ENCODE measurements at places on chromosomes 2 and 18. TPM values are rescaled to one million over a fixed set of nuclear protein-coding genes. Genes with fewer than 3 reads are reported as not detected.
A peak's percentile ranks its signal among the peaks of the same experiment; 100 is the strongest.

GRCh38 chr2:75596784-75597183 lies 36.0 kb upstream of the EVA1A start:
- H3K27ac ChIP-seq, result no peak overlapping the region
- DNase-seq, result no peak
- no peaks in the 10 kb centered on the region for H3K4me1 ChIP-seq
- no peaks in the 10 kb centered on the region for H3K36me3 ChIP-seq
- H3K4me3 ChIP-seq, result no peak overlapping the region
- H3K27me3 ChIP-seq, result peaks cover 28% of the 10 kb centered on the region

Gene MPP4
- polyA plus RNA-seq, result not detected

GRCh38 chr18:74294526-74294925 lies 2.8 kb upstream of the CYB5A start:
- DNase-seq, result no peak
- H3K36me3 ChIP-seq, result no peaks in the 10 kb centered on the region
- no peak overlapping the region for H3K27ac ChIP-seq

- no peak for DNase-seq
- H3K4me3 ChIP-seq, result no peak overlapping the region
- H3K27me3 ChIP-seq, result peaks cover 4% of the 10 kb centered on the region
- no peaks in the 10 kb centered on the region for H3K36me3 ChIP-seq
- H3K4me1 ChIP-seq, result no peaks in the 10 kb centered on the region
- H3K27ac ChIP-seq, result no peak overlapping the region
Observed at GRCh38 chr18:78713726-78714125, 265.9 kb upstream of the SALL3 start.

DNA sequence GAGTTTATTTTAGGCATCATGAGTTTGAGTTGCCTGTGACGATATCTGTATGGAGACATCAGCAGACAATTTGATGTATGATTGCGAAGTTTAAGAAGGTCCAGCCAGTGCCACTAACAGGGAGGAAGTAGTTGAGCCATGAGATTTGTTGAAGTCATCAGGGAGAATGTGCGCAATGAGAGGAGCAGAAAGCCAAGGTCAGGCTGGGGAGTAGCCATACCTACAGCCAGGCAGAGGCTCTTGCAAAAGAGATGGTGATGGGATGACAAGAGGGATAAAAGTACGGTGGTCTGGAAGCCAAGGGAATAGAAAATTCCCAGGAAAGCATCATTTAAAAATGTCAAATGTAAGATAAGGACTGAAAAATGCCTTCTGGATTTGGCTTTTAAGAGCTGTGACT lies 51.2 kb downstream of the LIMS1 start:
- no peaks in the 10 kb centered on the region for H3K27me3 ChIP-seq
- H3K36me3 ChIP-seq, result no peaks in the 10 kb centered on the region
- no peak overlapping the region for H3K27ac ChIP-seq

DNA sequence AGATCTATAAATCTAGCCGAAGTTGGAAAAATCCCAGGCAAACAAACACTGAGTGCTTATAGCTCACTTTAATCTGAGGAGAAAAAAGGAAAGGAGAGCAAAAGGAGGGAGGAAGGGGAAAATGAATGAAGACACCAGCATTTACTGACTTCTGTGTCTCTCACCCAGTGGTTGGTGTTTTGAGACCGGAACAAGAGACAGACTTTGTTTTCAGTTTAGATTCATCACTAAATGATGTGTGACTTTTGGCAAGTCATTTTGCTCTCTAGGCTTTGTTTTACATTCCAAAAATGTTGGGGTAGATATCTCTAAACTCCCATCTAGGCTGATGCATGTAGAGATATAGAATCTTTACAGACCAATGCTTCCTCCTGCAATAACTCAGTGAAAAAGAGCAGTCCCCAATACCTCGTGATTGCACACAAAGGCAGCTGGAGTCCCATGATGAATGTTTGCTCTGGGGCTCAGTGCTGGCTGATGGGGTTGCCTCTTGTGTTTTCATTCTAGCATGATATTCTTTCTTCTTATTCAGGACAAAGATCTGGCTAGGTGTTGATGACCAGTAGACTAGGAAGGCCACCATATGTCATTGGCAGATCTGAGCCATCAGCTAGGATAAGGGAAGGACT lies 51.4 kb downstream of the TRIB2 start:
- no peak for DNase-seq
- H3K36me3 ChIP-seq, result peaks cover 8% of the 10 kb centered on the region
- H3K4me1 ChIP-seq, result no peaks in the 10 kb centered on the region
- no peak overlapping the region for H3K27ac ChIP-seq
- no peak overlapping the region for H3K4me3 ChIP-seq

DNA sequence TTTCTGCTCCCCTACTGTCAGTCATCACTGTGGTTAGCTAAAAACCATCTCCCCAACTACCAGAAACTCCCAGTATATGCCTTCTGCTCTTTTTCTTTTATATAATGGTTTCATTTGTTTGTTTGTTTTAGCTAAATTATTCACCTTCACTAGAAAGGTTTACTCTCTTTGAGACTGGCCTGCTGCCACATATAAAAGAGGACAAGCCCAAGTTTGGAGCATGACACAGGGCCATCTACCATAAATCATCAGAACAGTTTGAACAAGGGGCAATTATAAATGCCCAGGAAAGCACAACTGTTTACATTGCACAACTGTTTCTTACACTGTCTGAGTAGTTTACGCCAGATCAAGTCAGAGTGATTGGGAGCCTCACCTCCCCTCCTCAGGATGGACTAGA lies 471.0 kb upstream of the PIK3C3 start:
- H3K27me3 ChIP-seq, result no peaks in the 10 kb centered on the region
- no peaks in the 10 kb centered on the region for H3K4me1 ChIP-seq
- H3K36me3 ChIP-seq, result no peaks in the 10 kb centered on the region
- no peak overlapping the region for H3K4me3 ChIP-seq
- DNase-seq, result no peak
- no peak overlapping the region for H3K27ac ChIP-seq

DNA sequence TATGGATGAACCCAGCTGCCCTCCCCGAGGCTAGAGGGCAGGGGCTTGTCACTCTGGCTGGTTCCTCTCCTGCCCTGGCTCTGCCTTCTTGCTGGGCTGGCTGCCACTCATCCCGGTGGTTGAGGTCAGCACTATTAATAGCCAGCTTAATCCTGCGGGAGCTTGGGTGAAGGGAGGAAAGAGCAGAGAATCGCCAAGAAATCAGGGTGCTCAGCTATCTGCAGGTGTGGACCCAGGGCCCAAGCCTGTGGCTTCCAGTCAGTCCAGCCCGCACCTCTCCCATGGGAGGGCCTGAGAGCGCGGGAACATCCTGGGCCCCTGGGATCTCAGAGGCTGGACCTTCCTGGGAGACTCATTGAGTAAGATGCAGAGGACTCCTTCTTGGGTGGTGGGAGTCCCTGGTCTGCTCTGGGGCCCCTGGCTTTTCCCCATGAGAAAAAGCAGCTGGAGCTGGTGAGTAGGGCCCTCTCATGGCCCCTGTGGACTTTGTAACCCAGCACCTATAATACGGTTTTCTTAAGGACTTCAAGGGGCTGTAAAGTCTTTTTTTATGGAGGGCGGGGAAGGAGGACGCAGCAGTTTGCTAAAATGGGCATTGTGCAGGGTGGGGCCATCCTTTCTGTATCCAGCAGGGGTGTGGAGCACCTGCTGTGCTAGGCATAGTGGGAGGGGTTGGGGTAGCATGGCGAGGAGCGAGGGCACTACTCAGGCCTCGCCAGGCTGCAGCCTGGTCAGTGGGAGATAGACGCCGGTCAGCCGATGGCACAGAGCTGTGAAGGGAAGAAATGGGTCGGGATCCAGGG lies 27.4 kb upstream of the CNNM3 start:
- no peaks in the 10 kb centered on the region for H3K36me3 ChIP-seq
- no peak overlapping the region for H3K4me3 ChIP-seq
- H3K27ac ChIP-seq, result no peak overlapping the region
- DNase-seq, result no peak
- H3K4me1 ChIP-seq, result peaks cover 14% of the 10 kb centered on the region

GRCh38 chr2:104213758-104214157 lies 640.2 kb upstream of the POU3F3 start:
- no peaks in the 10 kb centered on the region for H3K4me1 ChIP-seq
- no peak for DNase-seq
- no peaks in the 10 kb centered on the region for H3K27me3 ChIP-seq
- H3K4me3 ChIP-seq, result no peak overlapping the region
- no peaks in the 10 kb centered on the region for H3K36me3 ChIP-seq

GRCh38 chr2:12652723-12653122 lies 64.0 kb upstream of the TRIB2 start:
- DNase-seq, result no peak
- H3K4me1 ChIP-seq, result peaks cover 3% of the 10 kb centered on the region
- no peak overlapping the region for H3K4me3 ChIP-seq
- no peak overlapping the region for H3K27ac ChIP-seq
- H3K36me3 ChIP-seq, result peaks cover 5% of the 10 kb centered on the region

Gene ARHGAP25
- 111 TPM for polyA plus RNA-seq

GRCh38 chr18:10804126-10804525 lies 278.3 kb downstream of the NAPG start:
- H3K4me3 ChIP-seq, result no peak overlapping the region
- H3K27me3 ChIP-seq, result no peaks in the 10 kb centered on the region
- H3K27ac ChIP-seq, result no peak overlapping the region

DNA sequence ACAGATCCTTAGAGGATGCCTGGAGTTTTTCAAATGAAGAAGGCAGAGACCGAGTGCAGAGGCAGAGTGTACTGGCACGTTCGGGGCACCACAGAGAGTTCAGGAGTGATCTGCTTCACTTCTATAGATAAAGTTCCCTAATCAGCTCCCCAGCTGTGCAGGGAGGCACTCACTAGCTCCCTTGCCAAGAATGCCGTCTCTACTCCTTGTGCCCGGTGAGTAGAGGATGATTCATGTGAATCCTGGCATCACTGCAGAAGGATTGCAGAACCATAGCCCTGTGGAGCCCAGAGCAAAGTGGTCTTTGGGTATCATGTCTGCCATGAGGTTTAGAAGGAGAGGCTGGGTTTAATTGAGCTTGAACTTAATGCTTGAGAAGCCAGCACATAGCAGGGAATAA lies 510.1 kb upstream of the RAB6C start:
- H3K27me3 ChIP-seq, result peaks cover 10% of the 10 kb centered on the region
- H3K4me3 ChIP-seq, result no peak overlapping the region
- no peaks in the 10 kb centered on the region for H3K4me1 ChIP-seq
- DNase-seq, result no peak
- no peak overlapping the region for H3K27ac ChIP-seq

DNA sequence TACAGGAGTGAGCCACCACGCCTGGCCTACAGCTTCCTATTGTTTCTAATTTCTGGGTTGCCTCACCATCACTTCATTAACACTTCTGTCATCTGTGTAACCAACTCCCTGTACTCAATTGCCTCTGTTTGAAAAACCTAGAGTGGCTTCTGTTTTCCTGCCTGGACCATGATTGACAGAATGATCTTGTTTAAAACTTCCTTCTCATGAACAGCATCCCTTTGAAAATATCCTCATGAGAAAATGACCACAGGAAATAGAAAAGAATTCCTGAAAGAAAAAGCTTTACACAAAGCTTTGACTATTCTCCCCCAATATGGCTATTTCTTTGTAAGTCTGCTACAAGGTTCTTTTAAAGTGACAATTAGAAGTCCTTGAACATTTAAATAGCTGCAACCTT lies 672.3 kb downstream of the ARHGAP15 start:
- no peaks in the 10 kb centered on the region for H3K36me3 ChIP-seq
- H3K4me1 ChIP-seq, result no peaks in the 10 kb centered on the region
- no peaks in the 10 kb centered on the region for H3K27me3 ChIP-seq
- no peak overlapping the region for H3K4me3 ChIP-seq
- no peak overlapping the region for H3K27ac ChIP-seq

Gene HOXD12
- polyA plus RNA-seq, result not detected

DNA sequence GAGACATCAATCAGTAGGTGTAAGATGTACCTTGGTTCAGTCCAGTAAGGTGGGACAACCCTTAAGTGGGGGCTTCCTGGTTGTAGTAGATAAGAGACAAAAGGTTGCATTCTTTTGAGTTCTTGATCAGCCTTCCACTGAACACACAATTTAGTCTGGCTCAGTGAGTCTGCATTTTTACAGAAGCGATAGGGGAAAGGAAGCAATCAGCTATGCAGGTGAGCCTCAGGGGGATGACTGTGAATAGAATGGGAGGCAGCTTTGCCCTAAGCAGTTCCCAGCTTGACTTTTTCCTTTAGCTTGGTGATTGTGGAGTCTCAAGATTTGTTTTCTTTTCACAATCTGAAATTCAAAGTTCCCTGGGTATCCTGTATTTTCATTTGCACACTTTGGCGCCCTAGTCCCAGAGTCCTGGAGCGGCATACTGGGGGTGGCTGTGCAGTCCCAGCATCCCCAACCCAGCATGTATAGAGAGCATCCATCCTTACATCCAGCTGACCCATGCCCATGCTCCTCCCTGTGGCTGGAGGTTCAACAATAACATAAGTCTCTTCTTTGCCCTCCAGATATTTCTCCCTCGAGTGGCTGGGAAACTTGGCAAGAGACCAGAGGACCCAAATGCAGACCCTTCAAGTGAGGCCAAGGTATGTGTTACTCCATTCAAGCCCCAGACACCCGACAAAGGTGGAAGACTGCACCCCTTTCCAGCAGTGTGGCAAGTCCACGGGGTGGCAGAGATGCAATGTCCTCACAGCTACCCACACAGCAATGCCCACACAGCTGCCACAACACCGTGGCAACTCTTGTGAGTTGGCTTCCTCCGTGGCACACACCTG lies 20.1 kb upstream of the PRLH start:
- no peak overlapping the region for H3K4me3 ChIP-seq
- no peak for DNase-seq
- H3K27ac ChIP-seq, result no peak overlapping the region
- no peaks in the 10 kb centered on the region for H3K36me3 ChIP-seq

- no peak for DNase-seq
- H3K4me1 ChIP-seq, result no peaks in the 10 kb centered on the region
- H3K27ac ChIP-seq, result no peak overlapping the region
Observed at GRCh38 chr2:106624787-106625380, 137.7 kb downstream of the CD8B2 start.

Gene ERICH2
- polyA plus RNA-seq, result not detected

GRCh38 chr2:24435391-24436316 lies 55.4 kb upstream of the NCOA1 start:
- no peak for DNase-seq
- no peak overlapping the region for H3K4me3 ChIP-seq
- peak overlapping the region; percentile 17 for H3K27ac ChIP-seq
- H3K4me1 ChIP-seq, result no peaks in the 10 kb centered on the region
- no peaks in the 10 kb centered on the region for H3K27me3 ChIP-seq
- no peaks in the 10 kb centered on the region for H3K36me3 ChIP-seq

GRCh38 chr2:149442346-149442745 lies 112.0 kb downstream of the LYPD6 start:
- H3K4me1 ChIP-seq, result no peaks in the 10 kb centered on the region
- H3K36me3 ChIP-seq, result no peaks in the 10 kb centered on the region
- no peak for DNase-seq

- peaks cover 13% of the 10 kb centered on the region for H3K27me3 ChIP-seq
- no peak for DNase-seq
- no peak overlapping the region for H3K4me3 ChIP-seq
- no peaks in the 10 kb centered on the region for H3K36me3 ChIP-seq
- peaks cover 3% of the 10 kb centered on the region for H3K4me1 ChIP-seq
Observed at GRCh38 chr2:7633566-7634153, 716.4 kb downstream of the RNF144A start.

Gene TXNDC2
- not detected for polyA plus RNA-seq

Gene ZC3H8
- 13.1 TPM for polyA plus RNA-seq

- no peaks in the 10 kb centered on the region for H3K36me3 ChIP-seq
- no peak overlapping the region for H3K27ac ChIP-seq
- no peaks in the 10 kb centered on the region for H3K27me3 ChIP-seq
- no peak overlapping the region for H3K4me3 ChIP-seq
- DNase-seq, result no peak
Observed at GRCh38 chr2:169565686-169566085, 8.0 kb downstream of the FASTKD1 start.

Measured in naive B cell (primary cell).